ENCODE measurements at places on chromosomes 6 and 20.

- DNase-seq = peak; percentile 34
Observed at GRCh38 chr6:106886922-106887797, 87.4 kb downstream of the CD24 start.

GRCh38 chr6:73348550-73349204 is 5.4 kb downstream of the DPPA5 start:
- no peak for DNase-seq

DNA sequence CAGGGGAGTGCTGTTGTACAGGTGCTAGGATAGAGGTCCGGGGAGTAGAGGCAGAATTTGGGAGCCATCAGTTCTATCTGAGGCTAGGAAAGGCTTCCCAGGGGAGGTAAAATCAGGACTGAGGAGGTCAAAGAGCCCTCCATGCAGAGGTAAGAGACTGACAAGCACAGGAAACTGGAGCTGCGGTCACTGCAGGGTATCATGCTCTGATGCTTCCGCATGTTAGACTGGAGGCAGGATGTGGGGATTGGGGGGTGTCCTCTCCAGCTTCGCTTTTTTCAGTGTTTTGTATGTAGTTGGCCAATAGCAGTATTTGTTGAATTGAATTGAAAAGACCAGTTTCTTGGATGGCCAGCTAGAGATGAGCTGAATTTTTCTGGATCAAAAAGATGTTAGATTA is 87.8 kb downstream of the SLC22A3 start:
- no peak for DNase-seq

DNA sequence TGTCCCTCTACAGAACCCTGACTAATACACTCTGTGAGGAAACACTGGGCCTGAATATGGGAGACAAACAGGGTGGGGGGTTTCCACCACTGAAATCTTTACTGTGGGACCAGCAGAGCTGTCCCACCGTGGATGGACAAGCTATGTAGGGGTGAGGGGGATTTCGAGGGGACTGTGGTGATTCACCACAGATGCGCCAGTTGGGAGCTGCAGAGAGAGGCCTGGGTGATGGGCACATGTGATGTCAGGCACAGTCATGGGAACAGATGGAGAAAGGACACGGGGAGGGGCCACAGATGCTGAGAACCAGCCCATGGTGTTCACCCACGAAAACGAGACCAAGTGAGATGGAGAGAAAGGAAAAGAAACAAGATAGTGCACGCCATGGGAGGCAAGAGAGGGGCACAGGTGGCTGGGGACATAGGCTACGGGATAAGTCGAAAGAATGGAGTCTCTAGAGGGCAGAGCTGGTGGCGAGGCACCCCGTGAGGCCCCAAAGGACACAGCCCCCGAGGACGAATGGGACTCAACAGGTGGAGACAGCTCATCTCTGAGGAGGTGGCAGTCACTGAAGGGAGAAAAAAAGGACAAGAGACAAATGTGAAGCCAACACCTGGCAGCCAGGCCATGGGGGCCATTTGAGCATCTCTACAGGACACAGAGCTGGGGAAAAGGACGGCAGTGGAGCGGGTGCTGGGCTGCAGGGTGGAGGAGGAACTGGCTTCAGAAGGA is 10.5 kb upstream of the RAMACL start:
- DNase-seq = no peak

GRCh38 chr6:84854811-84855400 is 90.5 kb upstream of the TBX18 start:
- DNase-seq = no peak

- DNase-seq = no peak
Observed at GRCh38 chr6:106026748-106027715, 59.1 kb upstream of the PRDM1 start.

- DNase-seq = no peak
Observed at GRCh38 chr6:67449602-67450001, 1185.5 kb upstream of the ADGRB3 start.

DNA sequence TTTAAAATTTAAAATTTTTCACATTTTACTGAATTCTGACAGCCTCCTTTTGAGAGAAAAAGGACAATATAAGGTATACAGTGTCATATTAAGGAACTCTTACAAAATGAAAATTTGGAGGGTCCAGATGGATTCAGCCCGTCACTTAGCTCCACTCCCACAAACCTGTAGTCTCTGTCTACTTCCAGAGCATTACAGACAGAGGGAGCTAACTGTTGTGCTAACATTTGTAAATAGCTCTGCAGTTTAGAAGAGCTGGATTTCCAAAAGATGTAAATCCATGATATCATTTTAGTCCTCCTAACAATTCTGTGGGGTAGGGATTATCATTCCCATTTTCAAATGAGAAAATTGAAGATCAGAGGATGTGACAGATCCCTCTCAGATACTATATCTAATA is 16.1 kb upstream of the SERINC3 start:
- no peak for DNase-seq

GRCh38 chr20:37610203-37610798 is 82.6 kb upstream of the BLCAP start:
- no peak for DNase-seq

GRCh38 chr20:3898639-3899038 is 9.5 kb downstream of the PANK2 start:
- no peak for DNase-seq

DNA sequence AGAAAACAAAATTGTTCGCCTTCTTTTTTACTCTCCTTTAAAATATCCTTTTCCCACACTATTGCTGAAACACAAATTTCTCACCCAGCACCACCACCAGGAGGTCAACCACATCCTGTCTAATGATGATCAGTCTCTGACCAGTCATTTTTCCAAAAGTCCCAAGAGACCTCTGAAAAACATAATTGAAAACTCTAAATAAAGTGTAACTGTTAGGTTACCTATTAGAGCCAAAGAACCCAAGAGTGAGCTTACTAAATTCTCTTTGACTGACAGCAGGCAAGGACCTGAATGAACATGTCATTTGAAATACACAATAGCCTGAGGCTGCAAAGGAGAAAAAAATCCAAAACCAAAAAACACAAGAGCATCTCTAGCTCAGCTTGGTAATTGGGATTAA is 735.4 kb downstream of the CBLN4 start:
- DNase-seq = no peak

GRCh38 chr6:167904791-167905190 is 78.1 kb downstream of the AFDN start:
- DNase-seq = no peak

DNA sequence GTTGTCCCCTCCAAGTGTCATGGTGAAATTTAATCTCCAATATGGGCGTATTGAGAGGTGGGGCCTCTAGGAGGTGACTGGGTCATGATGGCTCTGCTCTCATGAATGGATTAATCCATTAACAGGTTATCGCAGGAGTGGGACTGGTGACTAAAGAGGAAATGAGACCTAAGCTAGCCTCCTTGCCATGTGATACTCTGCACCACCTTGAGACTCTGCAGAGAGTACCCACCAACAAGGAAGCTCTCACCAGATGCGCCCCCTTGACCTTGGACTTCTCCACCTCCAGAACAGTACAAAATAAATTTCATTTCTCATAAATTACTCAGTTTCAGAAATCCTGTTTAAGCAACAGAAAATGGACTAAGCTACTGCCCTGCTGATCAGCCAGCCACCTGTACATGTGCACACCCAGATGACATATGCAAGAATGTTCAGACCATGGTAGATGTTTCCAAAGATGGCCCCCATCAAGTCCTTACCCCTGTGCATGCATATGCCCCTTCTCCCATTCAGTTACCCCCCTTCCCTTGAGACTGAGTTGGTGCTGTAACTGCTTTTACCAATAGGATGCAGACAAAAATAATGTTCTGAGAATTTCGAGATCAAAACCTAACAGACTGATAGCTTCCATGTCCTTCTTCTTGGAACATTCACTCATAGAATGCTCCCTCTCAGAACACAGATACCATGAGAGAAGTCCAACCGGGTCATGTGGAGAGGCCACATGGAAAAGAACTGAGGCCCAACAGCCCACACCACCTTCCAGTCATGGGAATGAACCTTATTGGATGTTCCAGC is 28.4 kb downstream of the MAP3K5 start:
- no peak for DNase-seq

- no peak for DNase-seq
Observed at GRCh38 chr6:56437171-56437900, 190.0 kb upstream of the COL21A1 start.

- DNase-seq = no peak
Observed at GRCh38 chr6:44811456-44811855, 423.9 kb downstream of the CDC5L start.

DNA sequence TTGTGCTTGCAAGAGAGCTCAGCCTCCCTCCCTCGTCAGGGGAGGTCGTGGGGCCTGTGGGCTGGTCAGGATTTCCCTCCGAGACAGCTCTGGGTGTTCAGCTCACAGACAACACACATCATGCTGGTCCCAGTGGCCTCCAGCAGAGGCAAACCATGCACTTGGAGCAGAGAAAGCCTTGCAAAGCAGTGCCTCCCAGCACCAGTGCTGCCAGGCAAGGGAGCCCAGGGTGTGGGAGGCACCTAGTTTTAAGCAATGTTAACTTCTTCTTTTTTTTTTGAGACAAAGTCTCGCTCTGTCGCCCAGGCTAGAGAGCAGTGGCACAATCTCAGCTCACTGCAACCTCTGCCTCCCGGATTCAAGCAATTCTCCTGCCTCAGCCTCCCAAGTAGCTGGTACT is 34.0 kb upstream of the INSM1 start:
- no peak for DNase-seq

- no peak for DNase-seq
Observed at GRCh38 chr6:5203546-5203945, 57.2 kb downstream of the LYRM4 start.

DNA sequence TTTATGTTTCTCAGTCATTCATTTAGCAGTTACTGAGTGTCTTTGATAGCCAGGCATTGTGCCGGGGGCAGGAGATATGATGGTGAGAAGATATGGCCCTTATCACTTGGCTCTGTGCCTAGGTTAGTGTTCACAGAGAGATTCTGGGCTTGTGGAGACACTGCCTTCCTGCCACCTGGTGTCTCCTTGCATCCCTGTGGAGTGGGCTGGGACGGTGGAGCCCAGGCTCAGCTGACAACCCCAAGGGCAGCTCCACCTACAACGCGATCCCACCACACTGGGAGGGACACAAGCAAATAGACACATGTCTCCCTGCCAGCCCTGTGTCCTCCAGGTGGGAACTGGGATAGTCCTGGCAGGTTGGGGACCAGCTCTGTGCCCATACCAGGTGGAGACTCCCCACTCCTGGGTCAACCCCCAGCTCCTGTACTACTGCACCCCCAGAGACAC is 30.3 kb upstream of the VEGFA start:
- no peak for DNase-seq

DNA sequence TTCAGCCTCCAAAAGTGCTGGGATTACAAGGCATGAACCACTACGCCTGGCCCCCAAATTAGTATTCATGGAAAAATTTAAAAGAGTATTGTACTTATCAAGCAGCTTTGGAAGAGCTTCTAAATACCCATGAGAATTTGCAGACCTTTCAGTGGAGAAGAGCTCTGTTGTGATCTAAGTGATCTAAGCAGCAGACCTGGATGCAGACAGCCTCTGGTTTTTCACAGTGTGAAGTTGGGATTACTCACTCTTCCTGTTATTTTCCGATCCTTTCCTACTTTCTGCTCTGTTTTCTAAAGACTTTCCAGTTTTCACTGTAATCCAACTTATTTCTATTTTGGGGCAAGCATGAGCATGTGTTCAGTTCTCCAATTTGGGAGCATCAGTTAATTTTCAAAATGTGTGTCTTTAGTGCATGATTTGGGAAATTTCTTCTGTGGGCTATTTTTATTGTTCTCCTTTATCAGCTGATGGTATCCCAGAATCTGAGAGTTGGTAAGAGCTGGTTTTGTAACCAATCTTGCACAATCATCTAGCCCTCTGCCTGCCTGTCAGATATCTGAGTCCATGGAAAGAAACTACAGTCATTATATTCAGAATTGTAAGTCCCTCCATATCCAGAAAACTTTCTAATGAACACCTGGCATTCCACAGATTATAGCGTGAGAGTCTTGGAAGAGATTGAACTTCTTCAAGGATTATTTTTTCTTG is 207.7 kb upstream of the DTNBP1 start:
- no peak for DNase-seq

- DNase-seq = no peak
Observed at GRCh38 chr20:39633689-39634088, 671.5 kb downstream of the DHX35 start.

GRCh38 chr20:57380081-57380750 is 11.0 kb upstream of the RBM38 start:
- no peak for DNase-seq

GRCh38 chr20:33211817-33212424 is 5.2 kb upstream of the BPIFA3 start:
- peak; percentile 63 for DNase-seq

DNA sequence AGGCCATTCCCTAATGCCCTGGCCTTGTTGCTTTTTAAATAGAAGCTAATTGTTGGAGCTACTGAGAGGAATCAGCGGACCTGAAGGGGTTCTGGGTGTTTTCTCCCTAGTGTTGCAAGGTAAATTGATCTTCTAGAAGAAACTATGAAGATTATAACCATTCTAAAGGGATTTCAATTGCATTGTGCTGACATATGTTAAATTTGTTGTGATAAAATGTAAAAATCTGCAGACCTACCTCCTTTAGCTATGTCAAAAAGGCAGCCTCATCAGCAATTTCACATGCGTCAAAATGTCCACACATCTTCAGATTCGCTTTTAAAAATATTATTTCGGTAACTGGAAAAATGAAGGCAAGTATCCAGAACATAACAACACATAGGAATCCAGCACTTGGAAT is 44.4 kb downstream of the IYD start:
- DNase-seq = no peak

DNA sequence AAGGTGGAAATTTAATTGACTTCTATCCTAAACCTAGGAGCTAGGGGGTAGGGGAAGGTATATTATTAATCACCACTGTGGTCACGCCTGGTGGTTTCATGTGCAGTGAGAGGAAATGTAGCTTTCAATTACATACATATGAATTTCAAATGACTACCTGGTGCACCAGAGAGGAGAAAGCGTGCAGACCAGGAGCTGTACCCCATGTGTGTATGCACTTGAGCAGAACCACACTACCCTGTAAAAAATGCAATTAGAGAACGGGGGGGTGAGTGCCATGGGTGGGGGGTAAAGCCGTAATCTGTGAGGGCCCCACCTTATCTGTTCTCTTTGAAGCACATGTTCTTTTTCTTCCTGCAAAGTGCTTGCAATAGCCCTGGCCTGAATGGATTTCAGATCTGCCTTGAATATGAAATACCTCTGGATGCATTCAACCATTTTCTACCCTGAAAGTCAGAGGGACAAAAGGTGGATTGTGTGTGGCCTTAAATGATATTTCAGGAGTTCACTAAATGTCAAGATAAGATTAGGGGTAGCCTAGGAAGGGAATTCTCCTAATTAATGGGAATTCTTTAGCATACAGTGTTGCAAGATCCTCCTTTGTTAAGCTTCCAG is 30.9 kb upstream of the EDN3 start:
- DNase-seq = no peak

Data from NCI-H1105 (cell line).